ENCODE measurements at places on chromosomes 3 and 15.

- no peak for DNase-seq
Measured at GRCh38 chr3:129313415-129313664, 34.7 kb downstream of the HMCES start.

GRCh38 chr3:128353361-128353965 lies 113.2 kb downstream of the DNAJB8 start:
- DNase-seq: no peak

- peak; percentile 20 for DNase-seq
Measured at GRCh38 chr15:94451466-94451865, 220.1 kb downstream of the MCTP2 start.

GRCh38 chr15:45662375-45662774 lies 27.5 kb downstream of the SQOR start:
- no peak for DNase-seq

DNA sequence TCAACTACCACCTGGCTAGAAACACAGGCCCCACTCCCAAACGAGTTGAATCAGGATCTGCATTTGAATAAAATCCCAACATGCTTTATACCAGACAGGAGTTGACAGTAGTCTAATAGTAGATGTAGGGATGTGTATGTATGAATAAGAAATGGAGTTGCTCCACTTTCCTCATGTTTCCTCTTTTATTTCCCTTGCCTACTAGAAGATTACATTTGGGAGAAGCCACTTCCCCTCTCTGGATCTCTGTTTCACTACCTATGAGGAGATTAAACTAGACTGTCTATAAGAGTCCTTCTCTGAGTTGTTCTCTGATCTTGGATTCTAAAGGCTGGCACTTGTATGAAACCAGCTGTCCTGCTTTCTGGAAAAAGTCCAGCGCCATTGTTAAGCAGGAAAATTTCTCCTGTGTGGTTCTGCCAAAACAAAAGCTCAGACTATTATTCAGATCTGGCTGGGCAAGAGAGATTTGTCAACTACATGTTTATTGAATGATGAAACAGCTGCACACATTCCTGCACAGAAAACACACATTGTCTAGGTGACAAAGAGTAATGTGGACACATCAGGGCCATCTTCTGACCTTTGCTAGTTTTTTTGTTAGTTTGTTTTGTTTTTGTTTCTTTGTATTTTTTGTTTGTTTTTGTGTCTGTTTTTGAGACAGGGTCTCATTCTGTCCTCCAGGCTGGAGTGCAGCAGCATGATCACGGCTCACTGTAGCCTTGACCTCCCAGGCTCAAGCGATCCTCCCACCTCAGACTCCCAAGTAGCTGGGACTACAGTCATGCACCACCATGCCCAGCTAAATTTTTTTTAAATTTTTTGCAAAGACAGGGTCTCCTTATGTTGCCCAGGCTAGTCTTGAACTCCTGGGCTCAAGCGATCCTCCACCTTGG lies 29.9 kb downstream of the ACP3 start:
- no peak for DNase-seq

DNA sequence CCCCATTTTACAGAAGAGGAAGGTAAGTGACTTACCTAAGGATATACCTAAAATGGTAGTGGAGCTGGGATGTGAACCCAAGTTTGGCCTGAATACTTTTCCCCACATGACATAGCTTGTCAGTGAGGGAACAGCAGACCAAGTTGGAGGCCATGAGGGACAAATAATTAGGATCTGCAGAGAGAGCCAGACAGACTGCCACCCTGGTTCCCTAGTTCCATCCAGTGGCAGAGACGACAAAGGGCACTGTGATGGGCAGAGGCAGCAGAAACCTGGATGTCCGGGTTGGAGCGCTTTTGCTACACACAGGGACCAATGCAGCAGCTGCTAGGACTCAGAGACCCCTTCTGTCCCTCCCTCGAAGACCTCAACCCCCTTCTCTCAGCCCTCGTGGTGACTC lies 1.2 kb downstream of the CPLX3 start:
- DNase-seq: no peak

- DNase-seq: no peak
Measured at GRCh38 chr15:81377871-81378270, 3.9 kb upstream of the TMC3 start.

DNA sequence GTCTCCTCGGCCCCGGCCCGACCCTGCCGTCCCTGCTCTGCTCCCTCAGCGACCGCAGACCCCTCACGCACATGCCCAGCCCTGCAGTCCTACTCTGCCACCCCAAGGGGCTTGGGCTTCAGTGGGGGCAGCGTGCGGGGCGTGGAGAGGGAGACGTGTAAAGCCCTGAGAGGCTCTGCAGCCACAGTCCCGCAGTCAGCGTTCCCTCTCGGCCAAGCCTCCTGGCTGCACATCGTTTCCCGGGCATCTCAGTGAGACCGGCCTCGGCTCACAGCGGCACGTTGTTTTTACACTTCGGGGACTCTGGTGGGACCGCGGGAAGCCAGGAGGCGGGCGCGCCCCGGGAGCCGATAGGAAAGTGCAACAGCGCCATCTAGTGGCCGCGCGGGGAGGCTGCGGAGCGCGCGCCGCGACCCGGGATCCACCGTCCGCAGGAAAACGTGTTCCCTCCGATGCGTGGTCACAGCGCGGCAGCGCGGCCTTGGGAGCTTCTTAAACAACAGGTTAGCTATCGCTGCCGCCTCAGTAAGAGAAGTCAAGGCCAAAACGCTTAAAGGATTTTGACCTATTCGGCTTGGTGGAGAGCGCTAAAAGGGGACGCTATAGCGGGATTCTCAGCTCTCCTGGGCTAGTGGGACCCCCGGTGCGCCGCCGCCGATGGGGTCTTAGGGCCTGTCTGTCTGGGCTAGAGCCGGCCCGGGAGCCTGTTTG lies 226.8 kb upstream of the IGF1R start:
- no peak for DNase-seq

DNA sequence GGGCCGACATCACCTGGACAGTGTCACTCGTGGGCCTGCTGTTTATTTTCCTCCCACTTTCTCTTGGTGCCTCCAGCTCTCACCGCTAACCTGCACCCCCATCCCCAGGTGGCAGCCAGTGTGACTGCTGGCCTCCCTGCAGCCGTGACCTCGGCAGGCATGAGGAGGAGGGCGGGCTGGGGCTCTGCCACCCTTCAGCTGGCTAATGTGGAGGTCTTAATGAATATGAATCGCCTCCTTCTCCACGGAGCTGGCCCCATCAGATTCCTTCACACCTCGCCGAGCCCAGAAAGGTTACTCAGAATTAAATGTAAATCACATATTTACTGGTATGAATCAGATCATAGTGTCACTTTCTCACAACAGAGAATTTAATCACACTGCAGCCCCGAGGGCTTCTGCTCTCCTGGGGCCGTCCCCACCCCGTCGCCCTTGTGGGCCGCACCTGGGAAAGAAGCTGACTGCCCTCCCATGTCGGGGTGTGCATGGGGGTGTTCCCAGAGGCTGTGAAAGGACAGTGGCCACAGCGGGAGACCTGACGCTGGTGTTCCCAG lies 171.1 kb upstream of the TLE3 start:
- no peak for DNase-seq

DNA sequence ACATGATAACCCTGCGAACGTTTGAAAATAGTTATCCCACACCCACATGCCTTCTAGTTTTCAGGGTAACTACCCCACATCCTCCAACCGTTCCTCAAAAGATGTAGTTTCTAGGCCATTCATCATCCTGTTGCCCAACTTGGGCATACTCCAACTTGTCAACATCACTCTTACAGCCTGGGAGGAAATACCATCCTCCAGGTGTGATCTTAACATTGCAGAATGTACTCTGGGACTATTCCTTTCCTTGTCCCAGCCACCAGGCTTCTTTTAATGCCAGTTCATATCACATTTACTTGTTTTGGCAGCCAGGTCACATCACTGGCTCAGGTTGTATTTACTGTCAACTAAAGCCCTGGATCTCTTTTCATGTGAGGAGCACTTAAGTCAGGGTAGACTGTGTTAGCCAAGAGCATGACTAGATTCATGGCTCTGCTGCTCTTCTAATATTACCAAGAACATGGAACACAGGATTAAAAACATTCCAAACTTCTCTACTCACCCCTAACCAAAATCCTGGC lies 4.0 kb upstream of the DENND6A start:
- no peak for DNase-seq

DNA sequence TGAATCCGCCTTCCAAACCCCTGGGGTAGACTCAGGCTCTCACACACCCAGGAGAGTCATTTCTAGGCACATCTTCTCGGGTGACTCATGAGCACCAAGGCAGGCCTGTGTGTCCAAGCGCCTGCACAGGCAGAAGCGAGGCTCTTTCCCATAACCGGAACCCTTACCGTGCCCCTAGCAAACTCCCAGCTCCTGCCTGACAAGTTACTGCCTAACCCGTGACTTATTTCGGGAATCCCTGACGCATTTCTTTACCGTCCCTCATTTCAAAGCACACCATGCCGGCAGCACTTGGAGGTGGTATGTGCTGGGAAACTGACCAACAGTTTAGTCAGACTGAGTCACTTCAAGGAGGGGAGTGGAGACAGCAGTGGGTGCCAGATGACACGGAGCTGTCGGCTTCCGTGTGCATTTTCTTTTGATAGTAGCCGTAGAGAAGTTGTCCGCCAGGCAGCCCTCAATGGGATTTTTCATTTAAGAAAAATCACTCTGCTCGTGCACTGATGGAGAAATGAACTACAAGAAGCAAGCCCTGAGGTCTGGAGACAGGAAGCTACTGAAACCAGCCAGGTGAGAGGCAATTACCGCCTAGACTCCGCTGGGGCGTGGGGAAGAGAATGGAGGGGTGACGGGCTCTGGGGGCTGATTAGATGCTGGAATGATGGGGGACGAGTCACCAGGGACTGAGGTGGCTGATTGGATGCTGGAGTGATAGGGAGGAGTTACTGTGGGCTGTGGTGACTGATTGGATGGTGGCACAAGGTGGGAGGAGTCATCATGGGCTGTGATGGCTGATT lies 17.3 kb upstream of the HRH1 start:
- DNase-seq: no peak

DNA sequence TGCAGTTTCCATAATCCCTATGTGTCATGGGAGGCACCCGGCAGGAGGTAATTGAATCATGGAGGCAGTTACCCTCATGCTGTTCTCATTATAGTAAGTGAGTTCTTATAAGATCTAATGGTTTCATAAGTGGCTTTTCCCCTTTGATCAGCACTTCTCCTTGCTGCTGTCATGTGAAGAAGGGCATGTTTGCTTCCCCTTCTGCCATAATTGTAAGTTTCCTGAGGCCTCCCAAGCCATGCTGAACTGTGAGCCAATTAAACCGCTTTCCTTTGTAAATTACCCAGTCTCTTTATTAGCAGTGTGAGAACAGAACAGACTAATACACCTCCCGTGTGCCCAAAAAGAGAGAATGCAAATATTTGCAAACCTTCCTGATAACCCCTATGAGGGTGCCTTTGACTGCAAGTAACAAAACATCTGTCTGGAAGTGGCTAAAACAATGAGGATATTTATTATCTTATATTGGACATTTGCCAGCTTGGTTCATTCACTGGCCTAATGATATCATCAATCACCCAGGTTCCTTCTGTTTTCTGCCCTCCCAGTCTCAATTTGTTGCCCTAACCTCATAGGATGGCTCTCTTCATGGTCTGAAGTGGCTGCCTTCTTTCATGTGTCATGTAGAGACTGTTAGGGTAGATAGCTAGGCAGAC lies 68.7 kb downstream of the BHLHE40 start:
- no peak for DNase-seq

DNA sequence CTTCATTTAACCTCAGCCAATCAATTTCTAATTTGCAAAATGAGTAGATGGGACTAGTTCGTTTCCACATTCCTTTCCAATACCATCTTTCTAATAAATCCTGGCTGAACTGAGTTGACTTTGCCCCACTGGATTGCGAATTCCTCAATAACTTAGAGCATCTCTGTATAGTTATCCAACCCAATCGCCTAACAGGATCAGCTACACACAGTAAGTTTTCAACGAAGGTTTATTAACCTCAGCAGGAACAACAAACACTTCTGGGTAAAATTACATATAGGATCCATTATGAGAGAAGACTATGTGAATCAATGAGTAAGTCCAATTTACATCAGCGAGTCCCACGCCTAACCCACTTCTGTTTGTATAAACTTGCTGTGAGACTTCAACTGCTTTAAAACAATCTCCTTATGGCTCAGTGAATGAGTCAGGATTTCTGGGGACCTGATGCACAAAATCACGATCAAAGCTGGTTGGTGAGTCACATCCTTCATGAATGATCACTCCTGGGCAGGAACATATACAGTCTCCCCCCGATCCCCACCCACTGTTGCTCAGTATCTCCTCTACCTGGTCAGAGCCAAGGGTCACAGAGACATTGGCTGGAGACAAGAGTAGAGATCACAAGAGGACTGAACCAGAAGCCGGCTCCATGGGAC lies 142.8 kb downstream of the EDEM1 start:
- DNase-seq: no peak

DNA sequence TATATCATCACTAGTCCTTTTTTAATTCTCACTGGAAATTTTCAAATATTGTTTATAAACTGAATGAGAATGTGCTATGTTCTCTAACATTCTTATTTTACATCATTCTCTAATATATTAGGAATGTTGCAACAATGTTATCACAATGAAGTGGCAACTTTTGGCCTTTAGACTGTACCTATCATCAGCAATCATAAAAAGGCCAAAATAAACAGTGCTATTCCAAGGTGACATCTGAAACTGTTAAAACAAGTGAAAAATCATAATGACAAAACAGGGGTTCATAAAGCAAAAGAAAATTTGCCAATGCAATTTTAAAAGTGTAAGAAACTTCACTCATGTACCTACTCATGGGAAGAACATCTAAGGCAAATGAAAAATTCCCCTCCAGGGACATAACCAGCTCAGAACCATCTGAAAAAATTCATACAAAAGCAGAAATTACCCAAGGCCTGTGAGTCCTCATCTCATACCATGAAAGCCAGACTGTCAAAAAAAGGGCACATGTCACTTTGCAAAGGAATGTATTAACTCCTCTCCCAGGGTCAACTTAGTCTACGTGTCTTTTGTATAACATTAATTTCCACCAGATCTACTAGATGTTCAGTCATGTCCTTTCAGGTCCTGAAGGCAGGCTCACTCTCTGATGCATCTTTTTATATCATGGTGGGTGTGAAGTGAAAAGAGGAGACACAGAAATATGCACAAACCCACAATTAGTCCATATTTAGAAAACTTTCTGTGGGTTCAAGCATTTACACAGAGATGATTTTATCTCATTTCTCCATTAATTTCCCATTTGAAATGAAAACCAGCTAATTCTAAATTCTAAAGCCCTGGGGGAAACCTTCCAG lies 211.9 kb downstream of the CBLB start:
- no peak for DNase-seq

DNA sequence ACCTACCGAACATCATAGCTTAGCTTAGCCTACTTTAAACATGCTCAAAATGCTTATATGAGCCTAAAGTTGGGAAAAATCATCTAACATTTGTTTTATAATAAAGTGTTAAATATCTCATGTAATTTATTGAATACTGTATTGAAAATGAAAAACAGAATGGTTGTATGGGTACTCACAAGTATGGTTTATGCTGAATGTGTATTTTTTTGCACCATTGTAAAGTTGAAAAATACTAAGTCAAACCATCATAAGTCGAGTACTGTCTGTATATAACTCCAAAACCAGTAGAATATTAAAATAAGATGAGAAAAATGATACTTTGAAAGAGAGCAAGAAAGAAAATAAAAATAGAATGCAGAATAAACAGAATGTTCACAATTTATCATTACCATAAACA lies 115.7 kb downstream of the ZNF280D start:
- DNase-seq: no peak
